ENCODE measurements at places on chromosomes 1 and 21.

- DNase-seq = no peak
These were observed 150.8 kb downstream of the MAST2 start for GRCh38 chr1:45953934-45954847.

DNA sequence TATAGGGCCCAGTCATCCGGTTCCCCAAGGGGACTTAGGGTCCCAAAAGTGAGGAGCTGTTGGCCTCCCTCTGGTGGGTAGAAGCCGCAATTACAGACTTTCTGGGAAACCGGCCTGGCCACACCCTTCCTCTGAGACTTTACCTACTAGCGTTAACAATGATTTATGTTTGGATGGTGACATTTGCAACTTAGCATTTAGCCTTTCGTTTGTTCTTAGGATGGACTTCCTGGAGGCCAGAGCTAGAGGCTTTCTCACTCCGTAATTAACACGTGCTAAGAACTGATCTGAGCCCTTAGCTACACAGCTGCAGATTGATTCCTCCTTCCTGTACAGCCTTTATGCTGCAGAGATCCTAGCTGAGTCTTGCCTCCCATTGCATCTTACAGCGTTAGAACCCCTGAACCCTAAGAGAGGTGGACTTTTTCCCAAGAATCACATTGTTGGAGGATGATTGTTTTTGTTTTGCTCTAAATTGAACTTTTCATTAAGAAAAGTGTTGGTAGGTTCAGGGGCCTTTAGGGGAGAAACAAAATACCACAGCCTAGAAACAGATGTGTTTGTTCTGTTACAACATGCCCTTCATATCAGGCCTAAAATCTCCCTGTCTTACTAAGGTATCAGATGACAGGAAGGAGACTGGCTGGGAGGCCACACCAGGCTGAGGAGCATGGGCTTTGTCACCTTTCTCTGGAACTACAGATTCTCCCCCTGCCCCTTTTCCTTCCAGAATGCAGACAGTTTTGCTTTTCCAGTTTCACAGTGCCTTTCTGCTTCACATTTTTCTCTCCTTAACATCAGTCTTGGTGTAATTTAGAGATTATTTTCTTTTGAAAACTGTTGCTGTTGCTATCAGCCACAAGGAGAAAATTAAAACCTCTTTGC, 1.9 kb downstream of the S100A11 start:
- peak; percentile 60 for DNase-seq

DNA sequence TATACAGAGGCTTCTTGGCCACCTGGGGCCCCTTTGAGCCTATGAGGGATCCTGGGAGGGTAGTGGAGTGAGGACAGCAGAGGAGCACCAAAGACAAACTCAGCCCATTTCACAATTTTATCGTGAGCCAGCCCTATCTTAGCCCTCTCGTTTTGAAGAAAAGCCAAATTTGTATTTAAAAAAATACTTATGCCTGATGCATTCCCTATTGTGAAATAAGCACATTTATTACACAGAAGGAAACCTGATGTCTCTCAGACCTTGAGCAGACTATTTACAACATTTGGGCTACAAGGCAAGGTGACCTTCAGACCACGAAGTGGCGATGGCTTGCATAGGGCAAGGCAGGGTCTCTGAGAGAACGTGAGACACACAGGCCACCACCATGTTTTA, 41.3 kb upstream of the H6PD start:
- no peak for DNase-seq

GRCh38 chr1:86389307-86389706, 6.8 kb downstream of the ODF2L start:
- DNase-seq = no peak

Data from stimulated activated CD4-positive, alpha-beta T cell treated with anti-CD3 and anti-CD28 coated beads, Interleukin-4, amount 100 ng/mL, for 1 hour (primary cell).